NCI-H2171 treated with DMSO at 0.1 percent for 48 hours (cell line): ENCODE measurements at places on chromosomes 2 and 18.

DNA sequence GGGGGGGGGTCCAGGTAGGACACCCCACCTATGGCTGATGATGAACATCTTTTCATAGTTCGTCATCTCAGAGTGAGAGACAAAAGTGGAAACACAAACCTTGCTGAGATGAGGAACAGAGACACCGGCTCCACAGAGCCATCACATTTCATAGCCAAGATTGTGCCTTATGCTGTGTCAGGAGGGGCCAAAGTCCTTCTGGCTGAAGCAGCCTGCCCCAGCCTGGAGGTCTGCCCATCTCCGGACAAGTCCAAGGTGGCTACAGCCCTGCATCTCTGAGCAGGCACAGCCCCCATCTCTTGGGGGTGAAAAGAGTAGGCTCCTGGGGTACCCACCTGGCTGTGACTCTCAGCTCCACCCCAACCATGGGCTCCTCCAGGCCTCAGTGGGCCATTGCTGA, 70.3 kb downstream of the ZBTB7C start:
- DNase-seq, result no peak

- no peak for DNase-seq
Observed at GRCh38 chr2:26875065-26875634, 27.2 kb downstream of the DPYSL5 start.

DNA sequence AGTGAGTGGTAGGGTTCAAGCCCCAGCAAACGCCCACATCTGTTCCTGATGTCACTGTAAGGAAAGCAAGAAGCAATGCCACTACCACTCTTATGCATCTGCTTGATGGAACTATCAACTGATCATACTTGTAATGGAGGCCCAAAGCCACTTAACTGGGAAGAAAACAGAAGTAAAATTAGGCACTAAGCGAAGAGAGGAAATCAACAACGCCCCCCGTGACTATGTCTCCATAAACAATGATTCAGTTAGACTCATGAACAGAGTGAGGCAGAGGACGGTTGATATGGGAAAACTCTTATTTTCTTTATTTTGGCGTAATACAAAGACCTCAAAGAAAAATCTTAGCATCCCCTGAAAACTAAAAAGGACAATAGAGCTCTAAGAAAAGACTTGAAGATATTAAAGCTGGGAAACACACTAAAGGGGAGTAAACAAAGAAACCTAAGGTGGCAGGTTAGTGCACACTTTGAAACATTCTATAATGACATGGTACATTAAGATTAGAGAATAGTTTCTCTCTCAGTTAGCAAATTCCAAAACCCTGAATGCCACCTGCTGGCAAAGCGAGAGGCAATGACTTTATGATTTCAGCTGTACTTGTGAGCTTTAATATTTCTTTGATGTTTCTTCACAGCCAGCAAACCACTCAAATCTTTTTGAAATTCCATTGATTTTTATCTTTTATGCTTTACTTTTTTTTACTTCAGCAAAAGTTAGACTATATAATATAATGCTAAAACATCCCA, 86.5 kb downstream of the LRP2 start:
- peak; percentile 8 for DNase-seq

GRCh38 chr2:88416016-88416663, 36.4 kb downstream of the FOXI3 start:
- no peak for DNase-seq

DNA sequence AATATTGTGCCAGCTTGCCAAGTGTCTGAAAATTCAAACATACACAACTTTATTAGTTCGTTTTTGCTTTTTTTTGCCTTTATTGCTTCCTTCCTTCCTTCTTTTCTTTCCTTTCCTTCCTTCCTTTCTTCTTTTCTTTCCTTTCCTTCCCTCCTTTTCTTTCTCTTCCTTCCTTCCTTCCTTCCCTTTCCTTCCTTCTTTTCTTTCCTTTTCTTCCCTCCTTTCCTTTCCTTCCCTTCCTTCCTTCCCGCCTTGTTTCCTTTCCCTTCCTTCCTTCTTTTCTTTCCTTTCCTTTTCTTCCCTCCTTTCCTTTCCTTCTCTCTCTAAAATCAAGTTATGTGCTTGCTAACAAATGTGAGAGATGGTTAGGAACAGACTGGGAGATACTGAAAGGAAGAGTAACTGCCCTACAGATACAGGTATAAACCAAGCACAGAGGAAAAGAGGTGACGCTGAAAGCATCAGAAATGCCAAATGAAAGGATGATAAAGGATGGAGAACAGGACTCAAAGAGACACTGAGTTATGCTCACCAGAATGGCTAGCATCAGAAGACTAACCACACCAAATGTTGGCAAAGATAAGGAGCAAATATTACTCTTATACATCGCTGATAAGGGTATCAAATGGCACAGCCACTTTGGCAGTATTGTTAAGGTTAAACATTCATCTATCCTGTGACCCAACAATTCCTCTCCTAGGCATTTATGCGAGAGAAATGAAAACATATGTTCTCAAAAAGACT, 151.6 kb downstream of the MREG start:
- DNase-seq, result no peak

GRCh38 chr2:209371407-209371806, 52.4 kb upstream of the MAP2 start:
- DNase-seq, result no peak

- DNase-seq, result no peak
Observed at GRCh38 chr2:67456428-67456827, 59.3 kb downstream of the ETAA1 start.

- DNase-seq, result no peak
Observed at GRCh38 chr2:85972355-85972754, 83.6 kb upstream of the ST3GAL5 start.

DNA sequence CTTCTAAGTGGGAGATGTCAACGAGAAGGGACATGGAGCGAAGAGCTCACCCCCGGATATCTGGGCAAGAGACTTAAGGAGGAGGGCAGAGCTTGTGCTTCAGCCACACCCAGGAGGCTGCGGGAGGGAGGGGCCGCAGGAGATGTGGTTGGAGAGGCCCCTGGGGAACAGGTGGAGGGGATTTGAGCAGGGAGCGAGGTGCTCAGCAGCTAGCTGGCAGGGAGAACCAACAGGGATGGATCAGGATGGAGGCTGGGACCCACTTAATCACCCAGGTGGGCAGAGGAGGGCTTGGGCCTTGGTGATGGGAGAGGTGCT, 78.3 kb downstream of the MBP start:
- peak; percentile 77 for DNase-seq

DNA sequence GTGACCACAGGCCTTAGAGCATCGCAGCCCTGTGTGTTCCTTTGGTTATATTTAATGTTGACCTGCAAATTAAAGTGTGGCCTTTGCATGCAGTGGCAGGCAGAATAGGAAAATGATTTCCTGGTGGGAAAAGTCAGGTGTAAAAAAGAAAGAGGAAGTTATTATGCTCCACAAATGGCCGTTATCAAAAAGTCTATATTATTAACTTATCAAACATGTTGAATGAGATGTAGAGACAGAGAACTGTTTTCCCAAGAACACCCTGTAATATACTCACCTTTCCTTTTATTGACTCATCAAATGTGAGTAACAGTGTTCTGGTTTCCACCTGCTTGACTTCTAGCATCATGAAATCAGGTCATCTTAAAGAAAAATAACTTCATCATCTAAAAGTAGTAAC, 35.3 kb downstream of the MEIS1 start:
- no peak for DNase-seq

DNA sequence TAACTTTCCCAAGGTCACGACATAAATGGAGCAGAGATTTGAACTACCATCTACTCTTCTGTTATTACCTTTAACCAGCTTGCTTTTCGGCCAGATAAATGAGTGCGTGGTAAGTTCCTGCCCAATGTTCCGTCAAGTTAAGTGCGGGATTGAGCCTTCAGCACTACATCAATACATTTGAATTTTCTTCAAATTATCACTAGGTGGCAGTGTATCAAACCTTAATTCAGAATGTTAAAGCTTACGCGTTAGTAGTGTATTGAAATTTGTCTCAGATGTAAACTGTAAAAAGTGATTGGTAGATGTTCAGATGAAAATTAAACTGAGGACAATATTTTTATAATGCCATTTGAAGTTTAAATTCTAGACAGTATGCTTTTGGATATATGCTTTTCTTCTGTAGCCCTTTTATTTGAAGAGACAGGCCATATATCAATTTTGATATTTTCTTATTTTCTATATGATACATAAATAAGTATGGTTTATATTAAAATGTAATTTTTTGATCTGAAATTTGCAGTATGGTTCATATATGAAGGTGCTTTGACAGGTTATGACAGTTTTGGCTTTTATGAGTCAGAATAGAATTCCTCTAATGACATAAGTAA, 681.3 kb downstream of the ADCYAP1 start:
- DNase-seq, result peak; percentile 72

GRCh38 chr18:63686871-63687270, 15.9 kb upstream of the SERPINB11 start:
- no peak for DNase-seq

DNA sequence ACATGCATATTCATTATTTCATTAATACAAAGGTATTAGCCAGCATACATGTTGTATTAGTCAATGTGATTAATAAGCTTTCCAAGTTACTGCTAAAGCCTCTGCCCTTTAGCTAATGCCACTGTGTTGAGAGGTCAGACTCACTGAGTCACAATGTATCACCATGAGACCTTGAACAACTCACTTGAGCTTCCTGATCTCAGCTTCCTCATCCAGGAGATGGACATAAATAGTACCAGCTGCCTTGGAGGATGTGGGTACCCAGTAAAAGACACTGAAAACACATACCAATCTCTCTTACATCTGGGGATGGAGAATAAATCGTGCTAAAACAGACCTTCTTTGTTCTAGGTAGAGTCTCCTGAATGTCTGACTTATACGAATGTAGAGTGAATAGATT, 224.6 kb downstream of the EPHA4 start:
- no peak for DNase-seq

DNA sequence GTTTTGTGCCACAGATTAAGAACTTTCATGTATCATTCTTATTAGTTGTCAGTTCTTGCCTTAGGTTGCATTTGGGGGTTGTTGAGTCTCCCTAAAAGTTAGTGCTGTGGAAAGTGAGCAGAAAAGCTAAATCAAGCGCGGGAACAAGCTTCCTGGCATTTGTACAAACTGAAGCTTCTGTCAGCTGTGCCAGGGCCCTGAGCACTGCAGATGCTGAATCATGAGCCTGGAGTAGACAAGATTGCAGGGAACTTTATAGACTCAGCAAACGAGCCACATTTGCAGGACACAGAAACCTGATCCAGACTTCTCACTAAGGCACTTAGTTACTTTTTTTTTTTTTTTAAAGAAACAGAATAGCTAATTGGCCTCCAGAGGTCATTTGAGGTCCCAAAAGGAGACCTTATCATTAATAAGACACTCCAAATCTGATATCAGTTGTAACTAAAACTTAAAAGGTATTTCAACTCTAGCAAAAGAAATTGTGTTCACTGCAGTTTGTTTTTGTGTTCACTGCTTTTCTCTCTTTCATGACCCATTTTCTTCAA, 88.7 kb downstream of the ADAM23 start:
- peak; percentile 74 for DNase-seq

DNA sequence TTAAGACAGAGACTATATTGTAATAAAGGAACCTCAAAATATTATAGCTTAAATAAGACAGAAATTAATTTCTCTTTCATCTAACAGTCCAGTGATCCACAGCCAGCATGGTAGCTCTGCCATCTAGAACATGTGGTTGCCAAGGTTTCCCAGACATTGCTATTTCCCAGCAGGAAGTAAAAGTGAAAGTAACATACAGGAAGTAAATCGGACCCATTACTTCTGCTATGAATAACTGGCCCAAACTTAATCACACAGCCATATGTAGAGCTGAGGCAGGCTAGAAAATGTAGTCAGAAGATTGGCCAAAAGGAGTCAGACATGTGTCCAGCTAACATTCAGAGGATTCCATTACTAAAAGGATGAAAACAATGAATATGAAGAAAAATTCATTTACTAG, 71.0 kb downstream of the NOL4 start:
- DNase-seq, result no peak

DNA sequence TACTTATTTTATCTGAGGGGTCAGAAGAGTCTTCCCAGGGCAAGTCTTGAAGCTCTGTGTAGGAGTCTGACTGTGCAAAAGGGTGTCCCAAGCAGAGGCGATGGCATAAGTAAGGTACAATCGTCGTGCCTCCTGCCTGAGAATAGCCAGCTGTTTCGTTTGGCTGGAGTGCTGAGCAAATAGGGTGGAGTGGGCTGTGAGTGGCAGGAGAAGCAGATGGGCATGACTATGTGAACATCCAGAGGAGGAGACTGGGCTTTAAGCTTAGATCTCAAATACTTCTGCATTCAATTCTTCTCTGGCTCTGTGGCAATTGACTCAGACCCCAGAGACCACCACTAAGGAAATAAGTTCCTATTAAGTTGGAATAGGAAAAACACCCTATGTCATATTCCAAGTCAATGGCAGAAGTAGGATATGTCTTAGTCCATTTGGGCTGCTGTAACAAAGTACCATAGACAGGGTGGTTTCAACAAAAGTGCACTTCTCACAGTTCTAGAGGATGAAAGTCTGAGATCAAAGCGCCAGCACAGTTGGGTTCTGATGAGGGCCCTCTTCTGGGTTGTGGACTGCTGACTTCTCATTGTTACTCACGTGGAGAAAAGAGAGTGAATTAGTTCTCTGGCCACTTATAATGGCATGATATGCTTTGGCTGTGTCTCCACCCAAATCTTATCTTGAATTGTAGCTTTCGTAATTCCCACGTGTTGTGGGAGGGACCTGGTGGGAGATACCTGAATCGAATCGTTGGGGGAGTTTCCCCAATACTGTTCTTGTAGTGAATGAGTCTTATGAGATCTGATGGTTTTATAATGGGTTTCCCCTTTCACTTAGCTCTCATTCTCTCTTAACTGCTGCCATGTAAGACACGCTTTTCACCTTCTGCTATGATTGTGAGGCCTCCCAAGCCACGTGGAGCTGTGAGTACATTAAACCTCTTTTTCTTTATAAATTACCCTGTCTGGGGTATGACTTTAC, 120.2 kb downstream of the LPIN1 start:
- peak; percentile 46 for DNase-seq

- DNase-seq, result no peak
Observed at GRCh38 chr2:146981921-146982320, 862.9 kb upstream of the ACVR2A start.

DNA sequence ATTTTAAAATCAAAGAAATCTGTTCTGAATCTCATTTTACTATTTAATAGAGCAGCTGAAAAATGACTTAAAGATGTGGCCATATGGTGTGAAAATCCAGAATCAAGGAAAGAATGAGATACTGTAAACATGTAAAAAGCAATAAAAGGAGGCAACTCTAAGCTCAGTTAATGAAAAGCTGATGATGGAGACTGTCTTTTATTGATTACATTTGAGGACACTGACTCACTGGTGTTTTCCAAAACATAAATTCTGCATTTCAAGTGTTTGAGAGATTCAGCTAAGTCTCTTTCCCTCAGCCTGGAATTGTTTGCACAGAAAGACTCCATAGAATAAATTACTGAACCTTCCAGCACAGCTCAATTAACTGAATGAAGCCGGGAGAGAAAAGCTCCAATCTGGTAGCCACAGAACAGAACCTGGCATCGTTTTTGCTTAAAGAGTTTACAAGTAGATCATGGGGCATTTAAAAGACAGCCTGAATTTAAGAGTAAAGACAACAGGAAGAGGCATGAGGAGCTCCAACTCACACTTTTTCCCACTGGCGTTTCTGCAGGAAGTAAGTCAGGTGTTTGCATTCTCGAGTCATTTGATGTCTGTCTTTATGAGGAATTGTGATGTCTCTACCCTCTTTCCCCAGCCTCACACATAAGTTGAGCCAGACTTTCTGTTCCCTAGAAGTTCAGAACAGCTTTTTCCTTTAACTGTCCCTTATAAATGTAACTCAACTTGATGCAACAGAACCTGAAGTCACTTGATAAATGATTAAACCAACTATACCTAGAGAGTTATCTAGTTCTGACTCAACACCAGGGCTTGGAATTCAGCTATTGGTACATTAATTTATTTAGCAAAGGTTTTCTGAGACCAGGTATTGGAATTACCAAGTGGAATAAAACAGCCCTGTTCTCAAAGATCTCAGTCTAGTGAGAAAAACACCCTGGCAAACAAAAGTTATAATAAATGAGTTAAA, 53.3 kb downstream of the FTCDNL1 start:
- DNase-seq, result no peak
